Urinary bladder (tissue), 4 donors: ENCODE measurements at places on chromosomes 3 and 15.
A peak's percentile ranks its signal among the peaks of the same experiment; 100 is the strongest.

GRCh38 chr3:166123576-166123975 is 286.4 kb upstream of the BCHE start:
- DNase-seq = no peak

GRCh38 chr3:122092460-122093165 is 37.5 kb downstream of the CD86 start:
- DNase-seq = no peak

DNA sequence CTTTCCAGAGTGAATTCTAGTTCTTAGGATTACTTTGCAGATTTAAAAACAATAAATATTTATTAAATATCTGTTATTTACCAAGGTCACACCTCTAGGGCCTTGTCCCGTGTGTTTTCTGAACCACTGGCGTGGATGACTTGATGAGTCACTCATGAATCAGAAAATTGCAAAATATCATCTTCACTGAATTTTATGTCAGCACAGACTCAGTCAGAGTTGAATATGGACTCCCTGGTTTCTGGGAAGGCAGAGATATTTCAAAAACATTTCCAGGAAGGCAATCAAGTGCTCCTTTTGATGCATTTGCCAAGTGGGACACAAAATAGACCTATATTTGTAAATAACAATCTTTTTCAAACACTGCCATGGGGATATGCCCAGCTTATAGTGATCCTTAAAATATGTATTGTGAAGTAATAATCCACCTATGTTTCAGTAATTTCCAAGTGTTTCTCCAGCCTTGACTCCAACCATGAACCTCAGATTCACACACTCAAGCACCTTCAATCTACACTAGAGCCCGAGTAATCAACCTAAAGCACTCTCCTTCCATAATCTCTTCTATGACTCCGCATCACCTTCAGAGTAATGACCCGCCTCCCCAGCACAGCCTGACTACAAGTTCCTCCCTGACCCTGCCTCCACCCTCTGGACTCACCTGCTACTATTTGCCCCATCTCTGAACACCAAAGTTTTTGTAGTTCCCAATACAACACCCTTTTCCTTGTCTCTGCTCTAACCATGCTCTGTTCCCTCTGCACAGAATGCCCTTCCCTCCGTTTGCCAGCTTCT is 24.3 kb downstream of the DPH3 start:
- no peak for DNase-seq

GRCh38 chr3:24687671-24688070 is 193.0 kb upstream of the THRB start:
- DNase-seq = no peak

DNA sequence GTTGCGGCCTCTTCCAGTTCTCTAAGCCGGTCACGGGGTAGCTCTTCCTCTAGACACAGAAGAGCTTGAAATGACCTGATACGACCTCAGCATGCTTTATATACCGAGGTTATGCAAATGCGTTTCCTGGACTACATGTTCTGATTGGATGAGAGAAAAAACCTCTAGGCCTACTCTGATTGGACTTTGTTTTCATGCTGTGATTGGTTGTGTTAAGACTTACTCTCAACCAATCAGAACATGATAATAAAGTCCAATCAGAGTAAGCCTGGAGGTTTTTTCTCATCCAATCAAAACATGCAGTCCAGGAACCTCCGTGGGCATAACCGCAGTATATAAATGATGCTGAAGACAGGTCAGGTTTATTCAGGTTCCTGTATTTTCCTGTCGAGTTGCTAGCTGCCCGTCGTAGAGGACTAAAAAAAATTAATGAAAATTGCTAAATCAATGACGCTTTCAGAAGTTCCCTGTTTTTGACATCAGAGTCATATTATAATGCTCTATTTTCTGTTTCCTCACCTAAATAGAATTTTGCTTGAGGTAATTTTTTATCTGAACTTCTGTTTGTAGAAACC is 177.4 kb downstream of the POTEB3 start:
- DNase-seq = no peak

- DNase-seq = no peak
These were observed 49.2 kb upstream of the PRR20G start for GRCh38 chr3:127337001-127337400.

DNA sequence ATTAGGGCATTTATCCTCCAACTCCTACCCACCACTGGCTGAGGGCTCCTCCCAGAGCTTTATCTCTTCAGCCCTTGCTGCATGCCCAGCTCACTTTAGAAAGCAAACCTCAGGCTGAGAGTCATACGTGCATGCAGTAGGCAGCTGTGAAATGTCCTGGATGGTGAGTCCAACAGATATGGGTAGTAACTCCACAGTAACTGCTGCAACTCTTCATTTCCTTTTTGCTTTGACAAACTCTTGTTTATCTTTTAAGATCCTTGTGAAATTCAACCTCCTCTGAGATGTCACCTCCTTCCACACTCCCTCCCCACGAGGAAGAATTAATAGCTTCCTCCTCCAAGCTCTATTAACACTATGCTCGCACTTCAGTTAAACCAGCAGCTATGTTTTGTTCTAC is 35.9 kb upstream of the CTNNB1 start:
- DNase-seq = peak; percentile 36

DNA sequence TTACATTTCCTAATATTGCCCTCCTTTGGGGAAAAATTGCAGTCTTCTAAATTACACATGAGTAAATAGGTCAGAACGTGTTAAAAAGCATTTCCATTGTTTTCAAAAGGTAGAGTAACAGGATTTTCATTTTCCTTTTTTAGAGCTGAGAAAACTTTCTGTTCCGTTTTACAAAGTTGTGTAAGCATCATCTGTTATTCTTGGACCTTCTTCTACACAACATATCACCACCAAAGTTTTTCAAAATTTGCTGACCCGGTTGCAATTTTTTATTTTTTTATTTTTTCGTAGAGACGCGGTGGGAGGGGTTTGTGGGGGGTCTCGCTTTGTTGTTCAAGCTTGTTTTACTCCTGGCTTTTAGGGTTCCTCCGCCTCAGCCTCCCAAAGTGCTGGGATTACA is 1.1 kb downstream of the CCDC39 start:
- DNase-seq = no peak

- DNase-seq = no peak
These were observed 195.5 kb upstream of the MBNL1 start for GRCh38 chr3:152073267-152073666.

DNA sequence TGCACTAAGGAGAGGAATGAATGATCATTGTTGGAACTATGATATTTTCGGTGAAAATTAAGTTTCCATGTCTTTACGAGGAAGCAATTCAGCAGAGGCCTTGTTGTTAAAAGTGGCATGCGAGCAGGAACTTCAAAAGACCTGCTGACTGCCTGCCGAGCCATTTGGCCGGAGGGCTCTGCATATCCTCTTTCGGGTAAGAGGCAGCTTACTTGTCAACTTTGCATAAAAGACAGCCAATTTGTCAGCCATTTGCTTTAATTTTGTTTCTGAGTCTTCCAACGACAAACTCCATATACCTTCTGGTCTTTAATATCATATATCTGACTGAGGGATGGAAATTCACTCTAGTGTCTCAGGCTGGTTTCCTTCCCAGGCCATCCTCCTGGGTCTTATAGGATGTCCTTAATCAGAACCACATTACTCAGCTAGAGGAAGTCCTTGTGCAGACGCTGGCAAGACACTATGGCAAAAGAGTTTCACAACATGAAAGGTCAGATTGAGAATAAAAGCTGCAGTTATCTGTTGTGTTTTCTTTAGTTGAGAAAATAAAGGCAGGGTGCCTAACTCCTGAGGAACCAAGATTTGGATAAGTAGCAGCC is 128.7 kb upstream of the WNT5A start:
- no peak for DNase-seq

DNA sequence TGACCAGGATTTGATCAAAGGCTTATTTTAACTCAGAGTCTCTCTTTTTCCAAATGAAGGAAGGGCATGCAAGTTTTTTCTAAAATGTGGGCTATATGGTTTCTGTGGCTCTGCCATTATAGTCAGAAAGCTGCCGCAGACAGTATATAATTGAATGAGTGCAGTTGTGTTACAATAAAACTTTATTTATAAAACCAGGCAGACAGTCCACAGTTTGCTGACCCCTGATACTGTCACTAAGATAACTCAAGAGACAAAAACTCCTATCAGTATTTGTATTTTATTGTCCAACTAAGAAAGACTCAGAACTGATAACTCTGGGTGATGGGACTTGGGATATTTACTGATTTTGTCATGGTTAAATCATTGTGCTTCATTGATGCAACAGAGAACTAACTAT is 4.9 kb downstream of the ALDH1A2 start:
- DNase-seq = no peak

GRCh38 chr3:4532535-4533112 is 39.5 kb downstream of the ITPR1 start:
- no peak for DNase-seq

- no peak for DNase-seq
These were observed 123.1 kb upstream of the STRIT1 start for GRCh38 chr3:155416500-155417118.

GRCh38 chr15:97461226-97461625 is 499.3 kb upstream of the ARRDC4 start:
- no peak for DNase-seq

DNA sequence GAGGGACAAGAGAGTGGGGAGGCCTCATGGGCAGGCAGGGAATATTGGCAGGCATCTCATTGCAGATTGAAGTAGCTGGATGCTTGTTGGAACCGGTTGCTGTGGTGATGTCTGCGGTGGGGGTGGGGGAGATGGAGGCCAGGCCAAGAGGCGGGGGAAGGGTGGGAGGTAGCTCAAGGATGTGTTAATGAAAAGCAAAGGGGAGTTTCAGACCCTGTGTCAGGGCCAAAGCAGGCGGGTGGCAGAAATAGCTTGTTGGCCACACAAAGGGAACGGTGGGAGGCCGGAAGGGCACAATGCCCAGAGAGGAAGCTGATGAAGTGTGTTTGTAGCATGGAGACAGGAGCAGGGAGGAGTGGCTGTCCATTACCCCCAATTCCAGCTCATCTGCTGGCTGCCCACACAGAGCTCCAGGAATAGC is 28.0 kb downstream of the CCDC33 start:
- DNase-seq = no peak

GRCh38 chr3:40605960-40606359 is 81.2 kb downstream of the ZNF621 start:
- no peak for DNase-seq

- DNase-seq = no peak
These were observed 377.0 kb downstream of the GAP43 start for GRCh38 chr3:116000311-116000710.

DNA sequence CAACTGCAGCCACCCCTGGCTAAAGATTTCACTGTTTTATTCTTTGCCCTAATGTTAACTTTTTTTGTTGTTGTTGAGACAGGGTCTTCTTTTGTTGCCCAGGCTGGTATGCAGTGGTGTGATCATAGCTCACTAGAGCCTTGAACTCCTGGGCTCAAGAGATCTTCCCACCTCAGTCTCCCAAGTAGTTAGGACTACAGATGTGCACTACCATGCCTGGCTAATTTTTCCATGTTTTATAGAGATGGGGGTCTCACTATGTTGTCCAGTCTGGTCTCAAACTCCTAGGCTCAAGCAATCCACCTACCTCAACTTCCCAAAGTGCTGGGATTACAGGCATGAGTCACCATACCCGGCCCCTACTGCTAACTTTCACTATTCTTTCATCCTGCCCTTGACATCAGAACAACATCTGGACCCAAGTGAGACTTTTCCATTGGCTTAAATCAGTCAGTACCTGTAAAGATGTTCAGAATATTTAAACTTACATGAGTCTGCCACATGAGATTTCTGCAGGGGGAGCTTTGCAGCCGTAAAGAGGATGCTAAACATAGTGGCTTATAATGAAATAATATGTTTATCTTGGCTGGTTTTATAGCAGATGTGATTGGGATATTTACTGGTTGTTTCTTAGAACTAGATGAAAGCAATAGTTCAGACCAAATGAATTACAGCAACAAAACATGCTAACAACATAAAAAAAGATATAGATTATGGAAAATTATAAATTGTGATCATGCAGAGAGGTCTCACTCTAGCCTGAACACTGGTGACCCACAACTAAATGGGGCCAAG is 73.6 kb downstream of the HMG20A start:
- DNase-seq = no peak

GRCh38 chr3:126547721-126548120 is 11.0 kb downstream of the C3orf22 start:
- no peak for DNase-seq

DNA sequence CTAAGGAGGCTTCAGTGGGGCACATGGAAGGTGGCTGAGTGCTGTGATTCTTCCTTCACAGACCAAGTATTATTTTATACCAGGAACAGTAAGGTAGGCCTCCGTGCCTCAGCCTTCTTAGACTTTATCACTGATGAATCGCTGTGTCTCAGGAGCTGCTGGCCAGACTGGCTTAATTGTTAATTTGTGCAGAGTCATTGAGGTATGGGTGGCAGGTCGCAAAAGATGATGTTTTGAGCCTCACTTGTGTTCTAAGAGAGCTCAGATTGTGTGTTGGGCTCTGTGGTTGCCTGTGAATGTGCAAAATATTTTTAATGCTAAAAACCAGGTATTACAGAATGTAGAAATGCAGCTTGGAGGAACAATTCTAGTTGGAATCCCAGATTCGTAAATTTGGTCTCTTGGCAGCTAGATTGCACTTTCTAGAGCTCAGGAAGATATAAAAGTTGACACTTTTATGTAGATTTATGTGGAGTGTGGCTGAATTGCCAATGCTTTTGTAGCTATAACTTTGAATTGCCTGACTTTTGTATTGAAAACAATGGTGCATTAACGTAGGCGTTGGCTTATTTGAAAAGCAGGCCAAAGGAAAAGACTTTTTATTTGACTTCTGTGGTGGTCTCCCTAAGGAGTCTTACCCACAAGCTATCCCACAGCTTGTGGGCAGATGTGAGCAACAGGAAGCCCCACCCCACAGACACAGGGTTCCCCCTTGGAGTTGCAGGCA is 53.4 kb downstream of the LARS2 start:
- DNase-seq = peak; percentile 55

DNA sequence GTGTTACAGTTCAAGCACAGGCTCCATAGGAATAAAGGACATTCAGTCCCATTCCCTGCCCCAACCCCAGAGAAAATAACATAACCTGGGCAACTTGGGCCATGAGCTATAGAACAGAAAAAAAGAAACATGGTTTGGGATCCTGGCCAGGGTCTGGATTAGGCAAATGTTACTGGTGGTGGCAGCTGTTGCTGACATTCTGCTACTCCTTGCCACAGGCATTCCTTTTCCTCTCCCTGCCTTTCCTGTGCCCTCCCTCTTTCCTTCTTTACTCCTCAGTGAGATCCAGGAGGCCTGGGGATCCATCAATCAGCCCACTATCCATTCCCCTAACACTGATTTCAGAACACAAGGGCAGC is 129.1 kb downstream of the NTRK3 start:
- DNase-seq = no peak

GRCh38 chr3:114450008-114450596 is 156.3 kb downstream of the TIGIT start:
- no peak for DNase-seq

- DNase-seq = no peak
These were observed 25.2 kb upstream of the DOCK3 start for GRCh38 chr3:50649451-50649931.
